ENCODE measurements at places on chromosomes 3 and 15.
A peak's percentile ranks its signal among the peaks of the same experiment; 100 is the strongest.

GRCh38 chr15:85004550-85004949, 22.9 kb downstream of the PDE8A start:
- DNase-seq: peak; percentile 62

DNA sequence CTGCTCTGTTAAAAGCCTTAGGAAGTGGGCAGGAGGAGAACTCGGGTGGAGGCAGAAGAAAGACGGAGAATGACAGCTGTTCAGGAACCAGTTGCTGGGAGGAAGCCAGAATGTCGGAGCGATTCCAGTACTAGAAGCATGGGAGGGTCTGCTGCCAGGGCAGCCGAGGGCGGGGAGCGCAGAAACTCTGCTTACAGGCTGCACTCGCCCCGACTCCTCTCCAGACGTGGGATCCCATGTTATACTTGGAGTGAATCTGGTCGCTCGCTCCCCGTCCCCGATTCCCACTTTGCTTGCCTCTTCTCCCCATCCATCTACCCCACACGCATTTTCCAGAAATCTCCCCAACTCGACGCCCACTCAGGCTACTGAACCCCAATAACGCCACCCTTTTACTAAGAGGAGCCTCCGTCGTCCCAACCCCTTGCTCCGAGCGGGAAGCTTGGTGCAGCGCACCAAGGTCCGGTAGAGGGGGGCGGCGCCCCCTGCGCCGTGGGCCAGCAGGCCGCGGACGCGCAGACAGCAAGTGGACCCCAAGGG, 665 bp downstream of the GATM start:
- DNase-seq: no peak

- no peak for DNase-seq
These were observed 15.8 kb upstream of the TFDP2 start for GRCh38 chr3:142165194-142165593.

GRCh38 chr3:122859021-122859805, 64.3 kb downstream of the SLC49A4 start:
- DNase-seq: no peak

GRCh38 chr3:30913176-30913575, 18.7 kb upstream of the GADL1 start:
- DNase-seq: no peak

- peak; percentile 12 for DNase-seq
These were observed 45.1 kb downstream of the TNIK start for GRCh38 chr3:171415070-171415469.

- DNase-seq: no peak
These were observed 114.6 kb downstream of the SLCO3A1 start for GRCh38 chr15:91967935-91968606.

- no peak for DNase-seq
These were observed 14.0 kb upstream of the SSUH2 start for GRCh38 chr3:8658306-8659212.

GRCh38 chr15:99102332-99103235, 2.3 kb upstream of the SYNM start:
- no peak for DNase-seq

- DNase-seq: no peak
These were observed 137.7 kb downstream of the RAB11A start for GRCh38 chr15:66006986-66007385.

- no peak for DNase-seq
These were observed 11.0 kb downstream of the ISL2 start for GRCh38 chr15:76347482-76348055.

DNA sequence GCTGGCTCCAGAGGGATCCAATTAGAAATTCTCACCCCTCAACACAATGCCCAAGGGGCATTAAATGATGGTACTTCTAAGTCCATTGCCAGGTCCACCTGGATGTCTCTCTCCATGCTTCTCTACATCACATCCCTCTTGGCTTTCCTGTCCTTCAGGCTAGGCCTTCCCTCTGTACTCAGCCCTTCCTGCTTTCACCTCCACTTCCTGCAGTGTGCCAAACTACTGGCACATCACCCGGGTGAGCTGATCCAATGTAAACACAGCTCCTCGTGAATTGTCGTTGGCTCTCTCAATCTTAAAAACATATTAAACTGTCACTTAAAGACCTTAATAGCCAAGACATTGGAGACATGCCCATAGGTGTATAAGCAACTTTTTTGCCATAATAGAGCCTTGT, 4.0 kb downstream of the LMCD1 start:
- DNase-seq: no peak

DNA sequence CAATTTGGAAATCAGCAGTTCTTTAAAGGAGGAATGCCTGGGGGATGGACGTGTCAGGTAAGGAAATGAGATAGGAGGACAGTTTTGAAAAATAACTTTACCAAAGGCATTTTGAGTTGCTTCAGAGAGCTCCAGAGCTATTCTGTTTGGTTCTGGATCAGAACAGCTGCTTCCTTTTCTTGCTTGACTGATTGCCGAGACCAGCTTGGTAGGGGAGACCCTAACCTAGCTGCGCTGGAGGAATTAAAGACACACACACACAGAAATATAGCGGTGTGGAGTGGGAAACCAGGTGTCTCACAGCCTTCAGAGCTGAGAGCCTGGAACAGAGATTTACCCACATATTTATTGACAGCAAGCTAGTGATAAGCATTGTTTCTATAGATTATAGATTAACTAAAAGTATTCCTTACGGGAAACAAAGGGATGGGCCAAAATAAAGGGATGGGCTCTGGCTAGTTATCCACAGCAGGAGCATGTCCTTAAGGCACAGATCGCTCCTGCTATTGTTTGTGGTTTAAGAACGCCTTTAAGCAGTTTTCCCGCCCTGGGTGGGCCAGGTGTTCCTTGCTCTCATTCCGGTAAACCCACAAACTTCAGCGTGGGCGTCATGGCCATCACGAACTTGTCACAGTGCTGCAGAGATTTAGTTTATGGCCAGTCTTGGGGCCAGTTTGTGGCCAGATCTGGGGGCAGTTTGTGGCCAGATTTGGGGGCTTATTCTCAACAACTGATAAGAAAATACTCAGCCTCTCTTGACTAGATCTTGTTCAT, 556.0 kb downstream of the ROBO1 start:
- no peak for DNase-seq
